Activated CD4-positive, alpha-beta T cell treated with anti-CD3 and anti-CD28 coated beads, Interleukin-2, amount 50 U/mL, for 4 hours (primary cell): ENCODE measurements at places on chromosomes 3 and 15.

DNA sequence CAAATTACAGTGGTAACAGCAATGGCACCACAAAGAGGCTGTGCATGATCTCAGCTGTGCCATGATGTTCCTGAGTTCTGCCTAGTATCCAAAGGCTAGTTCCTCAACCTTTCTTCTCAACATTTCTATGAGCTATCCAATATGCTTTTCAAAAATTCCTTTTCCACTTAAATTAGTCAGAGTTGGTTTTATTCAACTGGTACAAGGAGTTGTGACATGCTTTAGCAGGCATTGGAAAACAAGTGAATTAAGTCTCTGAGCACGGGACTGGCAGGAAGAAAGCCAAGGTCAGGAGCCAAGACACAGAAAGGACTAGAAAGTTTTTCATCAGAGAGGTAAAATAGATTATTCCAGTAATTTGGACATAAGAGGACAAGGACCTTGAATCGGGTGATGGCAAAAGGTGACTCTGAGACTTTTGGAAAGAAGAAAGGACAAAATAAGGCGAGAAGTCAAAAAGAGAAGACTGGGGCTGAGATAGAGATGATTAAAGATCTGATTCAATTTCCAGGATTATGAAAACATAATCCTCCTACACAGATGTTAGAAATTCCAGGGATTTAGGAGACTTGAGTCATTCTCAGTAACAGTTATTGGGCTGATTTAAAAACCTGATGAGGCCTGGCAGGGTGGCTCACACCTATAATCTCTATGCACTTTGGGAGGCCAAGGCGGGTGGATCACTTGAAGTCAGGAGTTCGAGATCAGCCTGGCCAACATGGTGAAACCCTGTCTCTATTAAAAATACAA, 36.1 kb downstream of the PBRM1 start:
- no peak for DNase-seq

DNA sequence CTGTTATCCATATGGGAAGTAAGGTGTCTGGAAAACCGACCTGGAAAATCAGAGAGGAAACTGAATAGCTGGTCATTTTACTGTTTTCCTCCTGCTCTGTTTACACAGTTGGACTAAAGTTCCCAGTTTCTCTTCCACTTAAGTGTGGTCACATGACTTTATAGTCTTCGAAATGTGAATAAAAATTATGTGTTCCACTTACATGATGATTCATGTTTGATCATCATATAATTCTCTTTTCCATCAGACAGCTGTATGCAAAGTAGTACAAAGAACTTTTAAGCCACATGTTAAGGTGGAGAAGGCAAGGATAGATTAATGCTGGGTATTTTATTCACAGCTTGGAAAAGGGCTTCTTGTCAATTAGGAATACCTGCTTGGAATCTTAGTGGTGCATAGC, 525.5 kb upstream of the BCHE start:
- DNase-seq = no peak

GRCh38 chr3:100966049-100966491, 27.2 kb downstream of the ABI3BP start:
- no peak for DNase-seq

- DNase-seq = no peak
Observed at GRCh38 chr3:188229177-188229576, 75.2 kb downstream of the LPP start.

GRCh38 chr3:57126244-57126643, 38.9 kb downstream of the IL17RD start:
- DNase-seq = no peak

DNA sequence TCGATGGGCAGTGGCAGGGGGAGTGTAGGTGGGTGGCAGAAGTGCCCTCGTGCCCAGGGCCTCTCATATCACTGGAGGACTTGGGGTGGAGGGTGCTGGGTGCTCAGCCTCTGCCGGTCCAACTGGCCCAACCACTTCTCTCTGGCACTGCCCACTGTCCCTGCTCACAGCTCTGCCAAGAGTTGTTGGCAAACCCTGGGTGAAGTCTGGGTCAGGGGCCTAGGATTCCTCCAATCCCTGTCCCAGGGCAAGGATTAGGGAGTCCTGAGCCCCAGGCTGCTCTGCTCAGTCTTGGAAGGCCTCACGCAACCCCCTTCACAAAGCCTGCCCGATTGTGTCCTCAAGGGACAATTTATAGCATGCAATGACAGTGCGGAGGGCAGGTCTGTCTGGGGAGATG, 5.2 kb upstream of the PRKCD start:
- no peak for DNase-seq

DNA sequence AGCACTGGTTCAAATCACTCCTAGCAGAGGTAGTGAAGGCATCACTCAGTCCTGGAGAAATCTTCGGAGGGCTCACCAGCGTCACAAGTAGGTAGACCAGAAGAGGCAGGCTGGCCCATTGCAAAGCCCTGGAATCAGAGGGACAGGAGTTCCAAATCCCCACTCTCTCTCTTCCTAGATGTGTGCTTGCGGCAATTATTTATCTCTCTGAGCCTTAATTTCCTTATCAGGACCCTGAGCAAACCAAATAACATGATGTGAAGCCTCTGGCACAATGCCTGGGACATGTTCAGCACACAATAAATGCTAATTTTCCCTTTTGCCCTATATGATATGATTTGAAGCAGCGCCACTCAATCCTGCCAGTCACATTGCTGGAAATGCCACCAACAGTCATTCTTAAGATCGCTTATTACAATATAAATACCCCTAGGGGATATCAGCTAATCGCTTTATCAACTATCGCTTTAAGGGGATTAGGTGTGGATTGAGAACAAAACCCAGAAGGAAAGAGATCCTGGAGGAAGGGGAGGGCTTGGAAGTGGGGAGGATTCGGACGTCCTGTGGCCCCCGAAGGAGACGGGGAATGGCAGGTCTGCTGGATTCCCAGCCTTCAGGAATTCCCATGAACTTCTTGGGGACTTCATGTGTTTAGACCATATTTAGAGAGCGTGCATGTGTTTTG, 59.5 kb upstream of the TSEN2 start:
- no peak for DNase-seq

GRCh38 chr3:127212231-127212630, 19.3 kb downstream of the PRR23E start:
- DNase-seq = no peak

DNA sequence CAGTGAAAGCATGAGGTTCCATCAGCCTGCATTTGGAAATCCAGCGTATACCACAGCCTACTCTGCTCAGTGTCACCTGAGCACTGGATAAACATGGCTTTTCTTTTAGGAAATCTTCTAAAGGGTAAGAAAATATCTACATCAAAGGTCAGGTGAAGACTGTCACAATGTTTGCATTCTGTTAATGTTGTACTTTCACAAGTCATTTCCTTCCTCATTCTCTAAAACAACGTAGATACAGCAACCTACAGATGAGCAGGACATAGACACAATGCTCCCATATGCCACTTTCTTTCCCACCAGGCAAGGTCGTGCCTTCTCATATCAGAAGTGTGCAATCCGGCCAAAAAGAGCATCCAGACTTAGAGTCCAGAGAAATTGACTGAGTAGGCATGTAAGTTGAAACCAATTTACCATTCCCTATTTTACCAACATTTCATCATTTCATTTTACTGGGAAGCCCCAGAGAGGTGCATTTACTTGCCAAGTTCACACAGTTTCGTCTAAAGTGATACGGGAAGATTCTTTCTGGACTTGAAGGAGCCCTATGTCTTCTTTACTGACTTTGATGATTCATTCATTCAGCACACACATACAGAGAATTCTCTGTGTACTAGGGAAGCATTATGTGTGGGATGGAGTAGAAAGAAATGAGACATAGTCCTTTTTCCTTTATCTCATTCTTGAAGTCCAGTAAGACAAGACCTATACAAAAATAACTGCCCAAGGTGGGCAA, 30.6 kb upstream of the LPP start:
- DNase-seq = no peak

GRCh38 chr3:123695731-123696640, 111.1 kb upstream of the HACD2 start:
- DNase-seq = no peak

GRCh38 chr3:194571491-194572142, 61.6 kb downstream of the TMEM44 start:
- no peak for DNase-seq

GRCh38 chr15:77816983-77817382, 184.3 kb upstream of the LINGO1 start:
- DNase-seq = no peak

GRCh38 chr15:33029109-33029652, 165.3 kb downstream of the FMN1 start:
- DNase-seq = no peak

- DNase-seq = no peak
Observed at GRCh38 chr3:100090669-100091005, 23.7 kb downstream of the FILIP1L start.

- no peak for DNase-seq
Observed at GRCh38 chr3:186969607-186970006, 39.3 kb downstream of the ST6GAL1 start.

DNA sequence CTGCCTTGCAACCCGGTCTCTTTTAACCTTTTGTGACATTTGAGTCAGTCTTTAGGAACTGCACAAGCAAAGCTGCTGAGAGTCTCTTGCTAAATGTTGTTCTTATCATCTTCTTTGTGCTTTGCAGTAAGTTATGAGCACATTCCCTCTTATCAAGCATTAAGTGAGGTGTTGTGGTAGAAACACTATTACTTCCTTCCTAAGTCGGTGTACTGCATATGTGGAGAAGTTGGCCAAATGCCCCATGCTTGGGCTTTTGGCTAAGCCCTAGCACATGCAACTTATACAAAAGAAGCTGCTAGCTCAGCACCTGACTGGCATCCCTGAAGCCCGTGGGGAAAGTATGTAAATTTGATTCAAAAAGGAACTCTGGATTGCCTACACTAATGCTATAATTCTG, 136.5 kb upstream of the RBMS3 start:
- DNase-seq = no peak

GRCh38 chr15:39549912-39550311, 31.0 kb upstream of the THBS1 start:
- DNase-seq = no peak

- no peak for DNase-seq
Observed at GRCh38 chr3:10352146-10352911, 31.4 kb upstream of the SEC13 start.
